H1 (cell line): ENCODE measurements at places on chromosomes 12 and 14.
A peak's percentile ranks its signal among the peaks of the same experiment; 100 is the strongest.

DNA sequence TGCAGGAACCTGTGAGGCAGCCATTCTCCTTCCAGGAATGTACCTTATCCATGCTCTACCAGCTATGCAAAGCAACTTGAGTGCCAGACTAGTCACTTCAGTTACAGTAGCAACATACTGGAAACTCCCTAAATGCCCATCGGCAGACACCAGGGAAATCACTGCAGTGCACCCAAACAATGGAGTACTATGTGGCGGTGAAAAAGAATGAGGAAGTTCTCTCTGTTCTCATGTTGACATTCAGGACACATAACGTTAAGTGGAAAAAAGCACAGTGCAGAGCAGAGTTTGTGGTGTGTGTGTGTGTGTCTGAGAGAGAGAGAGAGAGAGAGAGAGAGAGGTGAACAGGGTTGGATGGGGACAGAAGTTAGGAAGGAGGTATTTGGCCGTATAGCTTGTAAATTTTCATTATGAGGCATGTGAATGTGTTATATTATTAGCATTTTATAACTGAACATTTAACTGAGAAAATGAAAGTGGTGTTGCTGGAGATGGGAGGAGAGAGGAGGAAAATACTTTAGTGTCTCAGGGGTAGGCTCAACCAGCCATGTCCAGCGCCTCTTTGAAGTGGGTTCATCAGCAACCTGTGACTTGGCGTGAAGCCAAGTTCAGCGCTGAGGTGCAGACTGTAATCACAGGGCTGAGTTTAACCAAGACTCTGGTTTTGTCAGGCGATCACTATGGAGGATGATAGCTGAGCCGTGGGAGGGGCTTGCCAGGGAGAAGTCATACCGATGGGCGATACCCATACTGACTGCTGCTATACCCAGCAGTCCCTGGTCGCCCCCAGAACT, 17.3 kb downstream of the TNFAIP2 start:
- no peaks in the 10 kb centered on the region for H3K27me3 ChIP-seq
- H3K4me1 ChIP-seq: peaks cover 11% of the 10 kb centered on the region
- H3K27ac ChIP-seq: no peak overlapping the region
- no peaks in the 10 kb centered on the region for H3K36me3 ChIP-seq
- no peak overlapping the region for H3K4me3 ChIP-seq

DNA sequence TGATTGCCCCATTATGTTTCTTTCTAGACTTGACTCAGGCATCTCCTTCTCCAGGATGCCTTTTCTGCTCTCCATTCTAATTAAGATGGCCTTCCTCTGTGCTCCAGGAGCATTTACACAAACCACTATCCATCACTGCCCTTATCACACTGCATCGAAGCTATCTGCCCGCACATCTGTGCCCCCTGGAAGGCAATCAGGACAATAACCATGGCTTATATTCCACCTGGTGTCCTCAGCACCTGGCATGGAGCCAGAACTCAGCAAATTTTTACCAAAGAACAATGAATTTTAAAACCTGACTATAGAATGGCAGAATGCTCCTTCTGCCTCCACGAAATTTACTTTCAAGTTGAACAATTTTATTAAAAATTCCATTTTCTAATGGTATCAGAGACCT, 465.8 kb downstream of the APAF1 start:
- H3K27me3 ChIP-seq: no peaks in the 10 kb centered on the region
- no peaks in the 10 kb centered on the region for H3K36me3 ChIP-seq
- 0 out of 2 replicates have a peak, but pooled peaks cover 5% of the 10 kb centered on the region for H3K4me1 ChIP-seq
- H3K27ac ChIP-seq: no peak overlapping the region
- no peak overlapping the region for H3K4me3 ChIP-seq

DNA sequence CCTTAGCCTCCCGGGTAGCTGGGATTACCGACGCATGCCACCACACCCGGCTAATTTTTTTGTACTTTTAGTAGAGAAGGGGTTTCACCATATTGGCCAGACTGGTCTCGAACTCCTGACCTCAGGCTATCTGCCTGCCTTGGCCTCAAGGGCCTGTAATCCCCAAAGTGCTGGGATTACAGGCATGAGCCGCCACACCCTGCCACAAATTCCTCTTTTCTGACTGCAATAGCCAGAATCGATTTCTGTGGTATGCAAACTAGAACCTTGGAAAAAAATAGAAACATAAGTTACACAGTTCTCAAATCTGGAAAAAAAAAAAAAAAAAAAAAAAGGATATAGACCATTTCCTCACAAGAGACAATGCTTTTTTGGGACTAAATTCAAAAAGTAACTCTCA, 184.6 kb upstream of the EGLN3 start:
- no peaks in the 10 kb centered on the region for H3K27me3 ChIP-seq
- H3K36me3 ChIP-seq: no peaks in the 10 kb centered on the region
- H3K4me3 ChIP-seq: no peak overlapping the region

- no peak overlapping the region for H3K27ac ChIP-seq
- DNase-seq: no peak
- H3K4me3 ChIP-seq: no peak overlapping the region
These were observed 244.9 kb downstream of the C12orf50 start for GRCh38 chr12:87784350-87784749.

GRCh38 chr12:54053003-54053750, 458 bp upstream of the HOXC4 start:
- H3K4me3 ChIP-seq: no peak overlapping the region; the same call in 1 of the 2 replicates
- H3K36me3 ChIP-seq: peaks cover 2% of the 10 kb centered on the region; the same call in 1 of the 2 replicates
- no peak for DNase-seq
- peaks cover 22% of the 10 kb centered on the region for H3K4me1 ChIP-seq
- H3K27ac ChIP-seq: no peak overlapping the region
- peaks cover 99% of the 10 kb centered on the region for H3K27me3 ChIP-seq

- no peaks in the 10 kb centered on the region for H3K4me1 ChIP-seq
- H3K36me3 ChIP-seq: no peaks in the 10 kb centered on the region
- no peak for DNase-seq
- H3K27me3 ChIP-seq: no peaks in the 10 kb centered on the region
- H3K27ac ChIP-seq: no peak overlapping the region
These were observed 673.0 kb upstream of the FLRT2 start for GRCh38 chr14:84856751-84857534.

DNA sequence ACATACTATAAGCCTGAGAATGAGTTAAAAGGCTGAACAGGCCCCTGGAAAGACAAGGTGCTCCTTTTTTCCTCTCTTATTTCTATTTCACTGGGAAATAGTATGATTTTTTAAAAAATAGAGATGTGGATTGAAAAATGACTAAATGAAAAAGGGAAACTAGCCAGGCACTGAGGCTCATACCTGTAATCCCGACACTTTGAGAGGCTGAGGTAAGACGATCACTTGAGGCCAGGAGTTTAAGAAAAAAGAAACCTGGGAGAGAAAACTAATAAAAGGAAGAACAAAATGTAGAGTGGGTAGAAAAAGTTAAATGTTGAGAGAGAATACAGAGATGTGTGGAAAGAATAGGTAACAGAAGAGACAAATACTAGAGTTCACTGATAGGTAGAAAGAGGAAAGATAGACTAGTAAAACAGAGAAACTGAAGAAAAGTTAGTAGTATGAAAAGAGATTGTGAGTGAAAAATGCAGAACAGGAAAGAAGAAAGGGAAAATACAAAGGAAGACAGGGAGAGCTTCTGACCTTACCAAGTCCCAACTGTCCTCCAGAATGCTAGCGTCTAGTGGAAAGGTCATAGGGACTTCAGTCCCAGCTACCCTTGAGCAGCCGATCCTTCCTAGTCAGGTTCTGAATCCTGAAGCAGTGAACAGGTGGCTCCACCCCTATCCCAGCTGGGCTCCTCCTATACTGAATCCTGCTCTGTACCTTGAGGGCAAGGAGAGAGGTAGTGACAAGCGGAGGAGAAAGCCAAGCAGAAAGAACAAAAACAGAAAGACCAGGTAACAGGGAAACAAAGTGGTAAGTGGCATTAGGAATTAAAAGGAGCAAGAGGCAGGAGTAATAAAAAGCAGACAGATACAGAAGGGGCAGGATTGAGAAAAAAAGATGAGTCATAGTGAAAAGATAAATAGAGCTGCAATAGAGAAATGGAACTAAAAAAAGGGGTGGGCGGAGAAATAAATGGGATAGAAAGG, 7.3 kb downstream of the TMEM116 start:
- H3K4me1 ChIP-seq: no peaks in the 10 kb centered on the region
- DNase-seq: no peak
- H3K4me3 ChIP-seq: no peak overlapping the region
- no peak overlapping the region for H3K27ac ChIP-seq
- no peaks in the 10 kb centered on the region for H3K27me3 ChIP-seq

GRCh38 chr14:42353315-42353714, 746.6 kb downstream of the LRFN5 start:
- H3K27me3 ChIP-seq: no peaks in the 10 kb centered on the region
- no peak overlapping the region for H3K27ac ChIP-seq
- no peaks in the 10 kb centered on the region for H3K4me1 ChIP-seq
- H3K36me3 ChIP-seq: no peaks in the 10 kb centered on the region

DNA sequence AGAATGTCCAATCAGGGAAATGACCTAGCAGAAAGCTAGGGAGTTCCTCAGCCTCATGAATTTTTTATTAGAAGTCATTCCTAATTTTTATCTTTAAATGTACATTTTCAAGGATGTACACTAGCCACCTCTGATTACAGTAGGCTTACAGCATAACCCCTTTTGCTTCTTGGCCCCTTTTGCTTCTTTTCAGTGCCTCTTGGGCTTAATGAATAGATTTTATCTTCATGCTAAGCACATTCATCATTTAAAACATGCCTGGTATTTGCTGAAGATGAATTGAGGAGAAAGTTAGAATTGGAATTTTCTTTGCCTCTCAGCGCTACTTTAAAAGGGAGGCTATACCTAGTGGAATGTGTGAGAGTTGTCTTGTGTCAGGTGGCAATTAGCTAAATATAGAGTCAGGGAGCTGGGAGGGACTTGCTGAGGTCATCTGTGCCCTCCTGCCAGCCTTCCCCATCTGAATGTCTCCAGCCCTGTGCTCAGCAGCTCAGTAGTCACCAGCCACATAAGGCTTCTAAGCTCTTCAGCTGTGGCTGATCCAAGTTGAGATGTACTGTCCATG, 132.1 kb downstream of the SAMD4A start:
- H3K4me3 ChIP-seq: no peak overlapping the region
- H3K27me3 ChIP-seq: no peaks in the 10 kb centered on the region
- H3K27ac ChIP-seq: no peak overlapping the region; the same call in 1 of the 2 replicates
- DNase-seq: no peak
- H3K36me3 ChIP-seq: no peaks in the 10 kb centered on the region; the same call in 1 of the 2 replicates

GRCh38 chr12:41981758-41982157, 162.9 kb downstream of the GXYLT1 start:
- H3K27ac ChIP-seq: no peak overlapping the region
- H3K4me1 ChIP-seq: no peaks in the 10 kb centered on the region
- DNase-seq: no peak
- H3K4me3 ChIP-seq: no peak overlapping the region

DNA sequence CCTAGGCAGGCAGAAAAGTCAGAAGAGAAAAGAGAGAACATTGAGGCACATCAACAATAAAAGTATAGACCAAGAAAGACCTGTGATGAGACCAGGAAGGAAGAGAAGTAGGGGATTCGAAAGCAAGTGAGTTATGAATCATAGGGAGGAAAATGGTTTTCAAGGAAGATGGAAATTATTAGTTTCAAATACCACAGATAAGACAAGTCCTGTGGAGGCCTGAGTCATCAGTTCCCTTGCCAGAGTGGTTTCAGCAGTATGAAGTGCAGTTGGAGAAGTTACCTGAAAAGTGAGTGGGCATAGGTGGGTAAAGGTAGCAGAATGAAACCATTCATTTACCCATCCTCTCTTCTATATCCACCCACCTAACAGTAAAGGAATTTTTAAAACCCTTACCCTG, 25.2 kb upstream of the TSPAN8 start:
- no peaks in the 10 kb centered on the region for H3K36me3 ChIP-seq
- no peak overlapping the region for H3K4me3 ChIP-seq
- no peaks in the 10 kb centered on the region for H3K4me1 ChIP-seq
- no peaks in the 10 kb centered on the region for H3K27me3 ChIP-seq
- no peak overlapping the region for H3K27ac ChIP-seq

DNA sequence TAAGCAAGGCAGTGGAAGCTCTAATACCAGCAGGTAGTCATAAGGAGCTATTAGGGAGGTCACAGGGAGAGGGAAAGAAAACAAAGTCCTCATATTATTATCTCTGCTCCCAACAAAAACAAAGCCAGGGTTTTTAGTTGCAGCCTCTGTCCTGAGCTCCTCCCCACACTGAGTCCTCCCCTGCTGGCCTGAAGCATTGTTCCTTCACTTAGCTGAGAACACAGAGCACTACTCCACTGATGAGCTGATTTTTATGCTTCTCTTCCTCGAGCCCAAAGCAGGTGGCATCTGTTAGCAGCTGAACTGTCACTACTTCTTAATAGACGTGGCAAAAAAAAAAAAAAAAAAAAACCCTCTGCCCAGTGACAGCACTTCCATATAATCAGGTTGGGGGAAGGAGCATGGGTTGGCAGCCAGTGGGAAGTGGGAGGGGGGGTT, 10.5 kb upstream of the STAC3 start:
- H3K4me1 ChIP-seq: peaks cover 2% of the 10 kb centered on the region
- no peak overlapping the region for H3K27ac ChIP-seq
- no peak for DNase-seq
- H3K36me3 ChIP-seq: peaks cover 17% of the 10 kb centered on the region
- H3K4me3 ChIP-seq: no peak overlapping the region

DNA sequence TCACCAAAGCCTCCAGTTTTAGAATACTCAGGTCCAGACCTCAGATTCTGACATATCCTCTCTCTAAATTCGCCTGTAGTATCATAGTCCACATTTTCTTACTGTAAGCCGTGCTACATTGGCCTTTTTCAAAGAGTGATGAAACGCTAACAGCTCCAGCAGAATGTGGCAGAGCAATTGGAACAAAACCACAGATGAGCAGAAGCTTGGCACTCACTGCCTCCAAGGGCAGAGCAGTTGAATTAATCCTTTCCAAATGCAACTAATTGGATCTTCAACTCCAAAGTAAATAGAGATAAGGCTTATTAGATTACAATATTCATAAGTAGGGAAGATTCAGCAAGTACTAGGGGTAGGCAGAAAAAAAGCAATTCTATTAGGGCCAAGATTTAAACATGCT, 128.3 kb downstream of the SLC35F4 start:
- H3K27ac ChIP-seq: no peak overlapping the region
- H3K36me3 ChIP-seq: no peaks in the 10 kb centered on the region
- no peak for DNase-seq
- H3K4me3 ChIP-seq: no peak overlapping the region

- H3K4me3 ChIP-seq: peak overlapping the region; percentile 89
- DNase-seq: peak; percentile 66
- peaks cover 8% of the 10 kb centered on the region for H3K4me1 ChIP-seq
- peak overlapping the region; percentile 74; the same call in 1 of the 2 replicates for H3K27ac ChIP-seq
- H3K27me3 ChIP-seq: peaks cover 33% of the 10 kb centered on the region
These were observed 50.1 kb downstream of the LRCOL1 start for GRCh38 chr12:132560364-132560613.

DNA sequence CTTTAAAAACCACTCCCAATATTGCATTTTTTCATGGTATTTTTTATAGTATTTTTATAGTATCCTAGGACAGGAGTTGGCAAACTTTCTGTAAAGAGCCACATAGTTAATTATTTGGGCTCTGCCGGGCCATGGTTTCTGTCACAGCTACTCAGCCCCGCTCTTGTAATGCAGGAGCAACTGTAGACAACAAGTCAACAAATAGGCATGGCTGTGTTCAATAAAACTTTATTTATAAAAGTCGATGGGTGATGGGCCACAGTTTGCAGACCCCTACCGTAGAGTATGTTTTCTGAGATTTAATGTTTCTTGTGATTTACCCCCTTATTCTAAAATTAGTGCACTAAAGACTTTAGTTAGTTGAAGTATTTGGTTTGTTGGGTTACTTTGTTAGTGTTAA, 25.5 kb downstream of the MDM2 start:
- H3K27ac ChIP-seq: no peak overlapping the region
- H3K27me3 ChIP-seq: no peaks in the 10 kb centered on the region
- H3K4me3 ChIP-seq: no peak overlapping the region

GRCh38 chr14:96307434-96307833, 51.4 kb downstream of the BDKRB1 start:
- peaks cover 20% of the 10 kb centered on the region for H3K36me3 ChIP-seq
- H3K4me3 ChIP-seq: no peak overlapping the region
- H3K4me1 ChIP-seq: no peaks in the 10 kb centered on the region
- no peak overlapping the region for H3K27ac ChIP-seq
- H3K27me3 ChIP-seq: peaks cover 1% of the 10 kb centered on the region
